Fibroblast of the aortic adventitia (primary cell): ENCODE measurements at places on chromosomes 12 and 14. TPM values are rescaled to one million over a fixed set of nuclear protein-coding genes. Genes with fewer than 3 reads are reported as not detected.

The FAR2 gene
- total RNA-seq: 4.7 and 22.5 TPM in 2 replicates

The FANCM gene
- total RNA-seq: 12.7 and 13.9 TPM in 2 replicates

The TSPAN19 gene
- 1.7 TPM in 1 of 2 replicates, not detected in the other for total RNA-seq

The DDN gene
- total RNA-seq: 0.08 and 0.09 TPM in 2 replicates

The LALBA gene
- total RNA-seq: not detected in 2 replicates

The RERG gene
- total RNA-seq: not detected in 2 replicates

The CLEC14A gene
- 0.63 and 4.5 TPM in 2 replicates for total RNA-seq

The USP44 gene
- total RNA-seq: 0.82 and 1.8 TPM in 2 replicates

The HHIPL1 gene
- total RNA-seq: 4.4 and 5.1 TPM in 2 replicates

The KRT73 gene
- total RNA-seq: not detected in 2 replicates

The CEP170B gene
- 8.2 and 18.2 TPM in 2 replicates for total RNA-seq

The IFNG-AS1 gene
- 0.09 TPM in 1 of 2 replicates, not detected in the other for total RNA-seq

The A2ML1 gene
- total RNA-seq: under 0.01 TPM in 1 of 2 replicates, not detected in the other

The NCAPD2 gene
- total RNA-seq: 43.1 and 45.1 TPM in 2 replicates

The EML5 gene
- total RNA-seq: under 0.01 TPM in 1 of 2 replicates, not detected in the other

The HOTAIR gene
- not detected in 2 replicates for total RNA-seq

The SMIM10L1 gene
- total RNA-seq: 6.5 and 8.3 TPM in 2 replicates

The PLXNC1 gene
- 4.3 and 6.1 TPM in 2 replicates for total RNA-seq

The DNAJC22 gene
- 1.6 and 2.5 TPM in 2 replicates for total RNA-seq

The PTPN6 gene
- total RNA-seq: not detected in 2 replicates

The SLCO1C1 gene
- total RNA-seq: 0.09 and 0.25 TPM in 2 replicates

The WSCD2 gene
- total RNA-seq: not detected in 2 replicates

The SMOC1 gene
- total RNA-seq: 0.25 and 1.1 TPM in 2 replicates

The RND1 gene
- 0.72 TPM in 1 of 2 replicates, not detected in the other for total RNA-seq

The WNT1 gene
- total RNA-seq: not detected in 2 replicates

The PFKM gene
- total RNA-seq: 50.5 and 93.8 TPM in 2 replicates

The MIA2 gene
- 20.4 and 121 TPM in 2 replicates for total RNA-seq

The TDRD9 gene
- 0.45 and 4.5 TPM in 2 replicates for total RNA-seq

The NOVA1 gene
- 2.7 and 16.9 TPM in 2 replicates for total RNA-seq

The IRF2BPL gene
- 21.6 and 25.8 TPM in 2 replicates for total RNA-seq

The FOXN4 gene
- not detected in 2 replicates for total RNA-seq

The MAP3K9 gene
- total RNA-seq: under 0.01 and 0.33 TPM in 2 replicates

The SIX4 gene
- total RNA-seq: 4.0 and 16.3 TPM in 2 replicates

The LUM gene
- 88.8 and 582 TPM in 2 replicates for total RNA-seq

The LGR5 gene
- 7.8 TPM in 1 of 2 replicates, not detected in the other for total RNA-seq

The APOF gene
- total RNA-seq: not detected in 2 replicates

The RPL36AL gene
- 180 and 525 TPM in 2 replicates for total RNA-seq
